Foreskin keratinocyte (primary cell): ENCODE measurements at places on chromosomes 1 and 21. TPM values are rescaled to one million over a fixed set of nuclear protein-coding genes. Genes with fewer than 3 reads are reported as not detected.
A peak's percentile ranks its signal among the peaks of the same experiment; 100 is the strongest.

Gene FCAMR
- not detected in 2 replicates for total RNA-seq

Gene TPTE
- total RNA-seq, result not detected in 2 replicates

GRCh38 chr1:112902221-112902620 lies 53.8 kb downstream of the SLC16A1 start:
- DNase-seq, result no peak

- DNase-seq, result no peak
These were observed 401 bp downstream of the WNT9A start for GRCh38 chr1:227947386-227947675.

DNA sequence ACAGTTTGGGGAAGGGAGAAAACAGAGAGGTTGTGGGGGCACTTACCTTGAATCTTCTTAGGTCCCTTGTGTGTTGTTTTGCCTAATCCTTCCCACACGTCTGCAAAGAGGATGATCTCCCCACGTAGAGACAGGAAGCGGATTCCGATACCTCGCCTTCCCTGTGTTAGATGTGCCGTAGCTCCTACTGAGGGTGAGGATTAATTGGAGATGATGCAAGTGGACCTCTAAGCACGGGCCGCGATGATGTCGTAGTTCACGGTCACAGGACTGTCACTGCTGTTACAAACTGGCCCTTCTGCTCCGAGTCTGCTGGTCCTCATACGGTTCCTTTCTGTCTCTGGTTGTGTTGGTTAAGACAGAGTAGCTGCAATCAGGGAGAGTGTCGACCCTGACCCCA lies 27.7 kb downstream of the GALNT2 start:
- no peak for DNase-seq

- peak; percentile 76 for DNase-seq
These were observed 58.3 kb downstream of the CLEC20A start for GRCh38 chr1:178438432-178438831.

DNA sequence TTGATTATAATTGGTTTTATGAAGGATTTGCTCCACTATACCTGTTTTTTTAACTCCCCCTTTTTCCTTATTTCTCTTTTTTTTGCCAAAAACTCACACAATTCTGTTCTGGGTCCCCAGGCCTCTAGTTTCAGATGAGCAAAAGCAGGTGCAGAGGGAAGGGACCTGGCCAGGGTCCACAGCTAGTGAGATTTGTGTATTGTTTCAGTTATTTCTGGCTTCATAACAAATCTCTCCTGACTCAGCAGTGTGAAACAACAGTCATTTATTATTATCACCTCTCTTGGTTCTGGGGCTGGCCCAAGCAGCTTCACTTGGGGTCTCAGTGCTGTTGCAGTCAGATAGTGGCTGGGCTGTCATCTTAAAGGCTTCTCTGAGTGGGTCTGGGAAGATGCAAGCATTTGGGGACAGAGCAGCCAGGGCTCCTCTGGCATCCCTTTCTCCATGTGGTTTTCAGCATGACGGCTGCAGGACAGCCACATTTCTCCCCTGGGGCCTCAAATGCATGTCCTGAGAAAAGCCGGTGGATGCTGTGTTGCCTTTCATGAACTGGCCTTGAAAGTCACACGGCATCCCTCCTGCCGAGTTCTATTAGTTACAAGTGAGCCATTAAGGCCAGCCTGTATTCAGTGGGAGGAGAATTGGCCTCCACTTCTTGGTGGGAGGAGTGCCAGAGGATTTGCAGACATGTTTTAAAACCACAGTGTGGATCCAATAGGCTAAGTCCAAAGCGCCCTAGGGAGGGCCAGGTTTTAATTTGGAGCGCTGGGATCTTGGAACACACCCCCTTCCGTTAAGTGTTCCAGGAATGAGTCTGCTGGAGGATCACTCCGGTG lies 137.1 kb downstream of the CAMTA1 start:
- DNase-seq, result peak; percentile 47

DNA sequence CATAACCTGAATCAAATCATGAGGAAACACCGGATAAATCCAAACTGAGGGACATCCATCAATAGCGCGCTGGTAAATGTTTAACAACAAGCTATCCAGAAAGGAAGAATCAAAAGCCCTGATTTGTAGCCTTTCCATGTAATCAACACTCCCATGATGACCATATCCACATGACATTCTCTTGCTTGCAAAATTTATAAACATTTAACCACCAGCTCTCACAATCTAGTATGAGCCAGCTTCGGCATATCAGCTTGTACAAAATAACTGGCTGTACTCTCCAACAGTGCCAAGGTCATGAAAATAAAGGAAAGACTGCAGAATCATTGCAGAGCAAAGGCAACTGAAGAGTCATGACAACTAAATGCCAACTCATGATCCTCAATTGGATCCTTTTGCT lies 15.7 kb downstream of the HSD11B1 start:
- DNase-seq, result no peak

GRCh38 chr1:2189459-2190425 lies 4.8 kb downstream of the FAAP20 start:
- peak; percentile 89 for DNase-seq

Gene FCER1G
- total RNA-seq, result 0.27 and 0.35 TPM in 2 replicates

Gene TMED5
- total RNA-seq, result 45.7 and 47.7 TPM in 2 replicates

DNA sequence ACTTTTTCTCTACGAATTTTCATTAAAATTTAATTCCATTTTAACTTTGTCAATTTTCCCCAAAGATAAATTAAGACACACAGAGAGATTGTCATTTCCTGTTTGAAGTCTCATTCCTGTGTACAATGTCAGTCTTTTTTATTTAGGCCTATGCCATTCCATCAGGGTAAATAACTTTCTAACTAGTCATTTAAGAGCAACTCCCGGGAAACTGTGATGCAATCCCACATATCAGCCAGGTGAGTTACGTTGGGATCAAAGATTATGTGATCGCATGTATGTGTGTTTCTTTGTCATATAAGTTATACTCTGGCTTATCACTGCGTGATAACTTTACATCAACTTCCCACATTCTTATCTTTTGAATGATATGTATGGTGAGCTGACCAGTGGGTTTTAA lies 86.1 kb upstream of the S1PR1 start:
- peak; percentile 75 for DNase-seq

DNA sequence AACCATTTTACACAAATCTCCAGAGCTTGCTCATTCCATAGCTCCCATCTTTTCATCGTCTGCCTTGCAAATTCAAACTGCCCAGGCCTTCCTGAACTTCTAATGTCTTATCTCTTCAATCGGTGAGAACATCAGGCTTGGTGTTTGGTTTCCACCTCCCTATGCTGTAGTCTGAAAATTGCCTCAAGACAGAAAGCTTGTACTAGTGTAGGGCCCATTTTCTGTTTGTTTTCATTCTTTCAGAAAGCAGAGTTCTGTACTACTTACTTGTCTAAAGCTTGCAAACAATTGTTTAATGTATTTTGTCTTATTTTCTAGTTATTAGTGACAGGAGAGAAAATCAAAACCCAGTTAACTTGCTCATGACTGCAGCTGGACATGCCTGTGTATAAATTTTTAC lies 16.8 kb downstream of the HOOK1 start:
- DNase-seq, result no peak

- DNase-seq, result no peak
These were observed 14.4 kb upstream of the BARHL2 start for GRCh38 chr1:90731382-90732050.

Gene HAPLN2
- not detected in 2 replicates for total RNA-seq

Gene OLFM3
- total RNA-seq, result not detected in 2 replicates

GRCh38 chr1:39668894-39669293 lies 3.0 kb downstream of the NT5C1A start:
- no peak for DNase-seq

DNA sequence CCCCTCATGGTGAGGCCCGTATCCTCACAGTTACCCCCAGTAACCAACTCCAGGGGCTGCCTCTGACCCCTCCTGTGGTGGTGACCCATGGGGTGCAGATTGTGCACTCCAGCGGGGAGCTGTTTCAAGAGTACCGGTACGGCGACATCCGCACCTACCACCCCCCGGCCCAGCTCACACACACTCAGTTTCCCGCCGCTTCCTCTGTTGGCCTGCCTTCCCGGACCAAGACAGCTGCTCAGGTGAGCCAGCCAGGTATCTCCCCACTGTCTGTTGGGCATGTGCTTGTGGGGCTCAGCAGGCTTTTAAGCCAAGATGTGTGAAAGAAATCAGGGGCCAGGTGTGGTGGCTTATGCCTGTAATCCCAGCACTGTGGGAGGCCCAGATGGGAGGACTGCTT lies 39.9 kb downstream of the ZBTB17 start:
- DNase-seq, result no peak

GRCh38 chr1:214859647-214860046 lies 222.9 kb upstream of the KCNK2 start:
- no peak for DNase-seq

Gene FCRL2
- total RNA-seq, result not detected in 2 replicates

DNA sequence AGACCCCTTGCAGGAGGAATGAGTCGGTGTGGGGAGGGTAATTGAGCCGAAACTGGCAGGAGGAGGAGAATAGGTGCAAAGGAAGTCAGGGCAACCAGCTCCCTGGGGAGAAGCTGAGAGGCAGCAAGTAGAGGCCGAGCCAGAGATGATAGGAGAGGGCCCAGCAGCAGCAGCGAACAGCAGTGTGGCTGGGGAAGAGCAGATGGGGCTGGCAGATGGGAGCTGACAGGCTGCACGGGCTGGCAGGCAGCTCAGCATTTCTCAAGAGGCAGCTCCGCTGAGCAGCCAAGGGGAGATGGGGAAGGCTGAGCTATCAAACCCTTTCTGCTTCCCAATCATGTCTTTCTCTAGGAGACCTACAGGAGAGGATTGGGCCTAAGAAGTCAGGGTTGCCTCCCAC lies 158.2 kb downstream of the TRIM33 start:
- no peak for DNase-seq

- no peak for DNase-seq
These were observed 60.3 kb upstream of the ZNF648 start for GRCh38 chr1:182121787-182122186.

Gene THEMIS2
- total RNA-seq, result 2.1 and 2.3 TPM in 2 replicates

- DNase-seq, result no peak
These were observed 4.7 kb upstream of the PSMB2 start for GRCh38 chr1:35646043-35646442.

DNA sequence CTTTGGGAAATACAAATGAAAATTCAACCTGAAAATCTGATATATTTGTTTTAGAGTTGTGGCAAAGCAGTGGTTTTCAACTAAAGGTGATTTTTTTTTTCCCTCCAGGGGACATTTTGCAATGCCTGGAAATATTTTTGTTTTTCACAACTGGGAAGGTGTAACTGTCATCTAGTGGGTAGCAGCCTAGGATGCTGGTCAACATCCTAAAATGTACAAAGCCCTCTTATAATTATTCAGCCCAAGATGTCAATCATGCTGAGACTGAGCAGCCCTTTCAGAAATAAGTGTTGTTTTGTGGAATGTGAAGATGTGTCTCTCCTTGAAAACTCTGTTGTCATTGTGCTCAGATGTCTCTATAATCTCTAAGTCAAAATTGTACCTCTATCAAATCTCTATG lies 95.2 kb upstream of the NCAM2 start:
- DNase-seq, result no peak

GRCh38 chr1:240500647-240501046 lies 111.3 kb downstream of the GREM2 start:
- DNase-seq, result no peak
